ENCODE measurements at places on chromosomes 7 and 10.
A peak's percentile ranks its signal among the peaks of the same experiment; 100 is the strongest.

DNA sequence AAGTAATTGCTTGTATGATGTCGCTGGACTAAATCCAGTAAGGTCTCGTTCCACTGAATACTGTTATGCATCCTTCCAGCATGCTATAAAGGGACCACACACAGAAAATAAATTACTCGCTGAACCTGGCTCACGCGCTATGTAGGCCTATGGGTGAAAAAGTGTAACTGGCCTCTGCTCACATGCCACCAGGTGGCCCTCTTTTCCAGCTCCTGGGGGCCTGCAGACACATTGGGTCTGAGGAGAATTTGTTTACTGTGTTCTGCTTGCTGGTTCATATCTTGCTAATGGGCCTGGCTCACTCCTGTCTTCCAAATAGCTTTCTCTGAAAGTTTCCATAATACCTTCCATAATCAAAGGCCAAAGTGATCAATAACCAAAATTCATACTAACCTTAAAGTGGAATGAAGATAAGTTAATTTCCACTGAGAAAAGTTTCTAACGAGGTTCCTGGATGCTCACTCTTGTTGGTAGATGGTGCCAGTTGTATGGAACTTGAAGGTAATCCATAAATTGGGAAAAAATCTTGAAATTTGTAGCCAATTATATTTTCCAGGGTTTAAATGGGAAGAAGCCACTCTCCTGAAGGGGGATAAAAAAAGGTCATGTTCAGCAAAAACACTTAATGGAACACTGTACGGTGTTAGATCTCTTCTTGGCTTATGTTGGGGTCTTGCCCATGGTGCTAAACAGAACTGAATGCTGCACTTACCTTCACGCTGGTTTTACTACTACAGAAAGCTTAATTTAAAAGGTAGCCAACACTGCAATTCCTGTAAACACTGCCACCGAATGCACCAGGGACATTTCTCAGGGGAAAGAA lies 27.0 kb upstream of the ZPBP start:
- no peak for DNase-seq

DNA sequence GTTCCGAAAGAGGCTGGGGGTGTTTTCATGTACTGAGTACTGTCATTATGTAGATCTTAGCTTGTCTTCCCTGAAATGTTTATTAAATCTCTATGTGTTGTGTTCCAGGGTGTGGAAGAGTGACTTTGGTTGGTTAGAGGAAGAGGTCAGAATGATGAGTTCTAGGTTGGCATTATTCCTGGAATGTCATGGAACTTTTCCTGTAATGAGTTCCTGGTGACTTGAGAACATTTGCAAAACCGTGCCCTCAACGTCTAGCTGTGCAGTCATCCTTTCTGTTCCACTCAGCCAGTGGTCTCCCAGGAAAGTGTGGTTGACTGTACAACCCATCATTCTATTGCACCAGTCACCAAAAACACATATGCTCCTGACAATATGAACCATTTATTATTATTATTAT lies 129.6 kb downstream of the BICC1 start:
- DNase-seq: peak; percentile 67

DNA sequence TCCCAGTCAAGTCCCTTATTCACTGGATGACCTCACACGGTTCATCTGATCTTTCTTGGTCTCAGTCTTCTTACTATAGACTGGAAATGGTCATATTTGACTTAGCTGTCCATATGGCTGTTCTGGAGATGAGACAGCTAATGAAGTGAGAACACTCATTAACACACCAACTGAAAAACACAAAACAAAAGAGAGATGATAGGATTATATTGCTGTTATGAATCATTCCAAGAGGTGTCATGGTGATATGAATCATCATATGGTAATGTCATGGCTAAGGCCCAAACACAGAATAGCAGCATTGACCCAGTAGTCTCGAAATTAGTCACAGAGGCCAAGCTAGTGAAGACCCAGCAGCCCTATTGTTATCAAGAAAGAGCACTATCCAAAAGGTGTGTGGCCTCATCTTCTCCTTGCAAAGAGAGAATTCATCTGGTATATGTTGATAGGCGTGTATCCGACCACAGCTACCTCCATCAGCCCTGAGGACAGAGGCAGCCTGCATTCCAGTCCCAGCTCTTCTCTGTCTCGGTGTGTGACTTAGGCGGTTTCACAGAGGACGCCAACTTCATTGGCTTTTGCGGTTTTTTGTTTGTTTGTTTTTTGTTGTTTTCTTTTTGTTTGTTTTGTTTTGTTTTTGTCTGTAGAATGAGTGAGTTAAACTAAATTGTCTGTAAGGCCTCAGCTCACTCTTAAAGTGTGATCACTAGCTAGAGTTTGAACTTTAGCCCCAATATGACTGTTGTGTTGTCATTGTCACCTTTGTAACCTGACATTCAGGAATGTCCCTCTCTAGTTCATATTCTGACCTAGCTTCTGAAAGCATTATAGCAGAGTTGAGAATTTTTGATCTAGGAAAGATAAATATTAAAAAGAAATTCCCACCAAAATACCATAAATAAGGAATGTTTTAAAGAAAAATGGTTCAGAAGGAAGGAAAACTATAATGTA lies 97.4 kb upstream of the PDCD4 start:
- peak; percentile 90 for DNase-seq

DNA sequence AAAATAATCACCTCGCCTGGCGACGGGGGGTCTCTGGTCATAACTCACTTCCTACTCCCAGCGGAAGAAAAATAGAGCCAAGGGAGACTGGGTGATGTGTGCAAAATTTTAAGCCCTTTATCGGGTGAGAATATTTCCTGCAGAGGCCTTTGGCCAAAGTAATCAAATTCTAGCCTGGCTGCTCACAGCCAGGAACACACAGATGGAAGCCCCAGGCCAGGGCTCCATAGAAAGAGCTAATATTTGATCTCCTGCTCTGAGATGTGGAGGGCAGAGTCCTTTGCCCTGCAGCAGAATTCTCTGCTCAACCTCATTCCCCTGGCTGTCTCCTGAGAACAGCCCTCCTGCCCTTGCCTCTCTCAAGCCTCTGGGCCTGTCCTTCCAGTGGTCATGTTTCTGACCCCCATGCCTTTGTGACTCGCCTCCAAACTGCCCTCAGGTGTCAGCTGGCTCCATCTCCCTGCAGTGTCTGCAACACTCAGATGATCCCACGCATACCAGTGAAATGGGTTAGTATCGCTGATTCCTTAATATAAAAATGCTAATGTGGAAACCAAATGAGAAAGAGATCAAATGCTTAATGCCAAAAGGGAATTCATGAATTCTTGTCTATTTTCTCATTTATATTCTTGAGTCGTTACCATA lies 34.5 kb downstream of the FRMD4A start:
- peak; percentile 8 for DNase-seq

DNA sequence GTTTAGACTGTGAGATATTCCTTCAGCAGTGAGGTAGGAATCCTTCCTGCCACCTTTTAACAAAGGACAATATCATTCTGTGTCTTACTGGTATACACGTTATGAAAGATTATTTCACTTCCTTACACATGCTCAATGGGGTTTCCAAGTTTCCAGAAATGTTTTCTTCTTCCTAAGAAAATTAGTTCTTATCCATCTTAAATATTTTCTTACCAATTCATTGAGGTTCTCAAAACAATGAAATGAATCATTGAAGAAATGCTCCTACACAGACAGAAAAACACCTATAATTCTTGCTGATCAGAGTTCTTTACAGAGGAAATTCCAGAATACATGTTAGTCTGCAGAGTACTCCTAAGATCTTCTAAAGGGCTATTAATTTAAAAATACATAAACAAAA lies 51.4 kb upstream of the SEC61G start:
- DNase-seq: no peak

DNA sequence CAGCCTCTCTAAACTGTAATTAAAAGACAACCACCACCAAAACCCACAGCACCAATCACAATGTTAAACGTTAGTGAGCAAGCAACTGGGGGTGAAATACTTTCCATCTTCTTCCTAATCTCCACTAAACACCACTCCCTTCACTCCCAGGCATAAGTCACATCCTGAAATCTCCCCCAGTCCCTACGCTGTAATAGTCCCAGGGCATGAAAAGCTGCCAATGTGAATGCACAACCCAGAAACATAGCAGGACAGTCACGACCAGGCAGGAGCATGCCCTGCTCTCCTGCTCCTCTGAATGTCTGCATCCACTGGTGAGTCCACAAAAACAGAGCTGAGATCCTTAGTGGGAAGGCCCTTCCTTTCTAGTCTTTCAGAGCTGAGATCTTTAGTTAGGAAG lies 288.9 kb downstream of the PARD3 start:
- peak; percentile 92 for DNase-seq

DNA sequence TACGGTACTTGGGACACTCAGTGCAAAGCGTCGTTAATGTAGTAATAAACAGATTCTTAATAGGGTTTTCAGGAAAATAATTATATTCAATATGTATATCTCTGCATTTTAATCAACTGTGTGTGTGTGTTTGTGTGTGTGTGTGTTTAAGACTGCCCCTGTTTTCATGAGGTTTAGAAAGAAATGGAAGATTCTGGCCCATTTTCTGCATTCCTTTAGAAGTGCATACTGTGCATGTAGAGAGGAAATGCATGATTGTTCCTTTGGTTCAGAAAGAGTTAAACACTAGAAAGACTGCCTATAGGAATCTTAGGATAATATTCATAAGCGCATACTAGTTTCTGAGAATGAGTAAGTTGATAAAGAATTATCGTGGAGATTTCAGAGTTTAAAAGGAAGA lies 975 bp downstream of the CNTNAP2 start:
- no peak for DNase-seq

DNA sequence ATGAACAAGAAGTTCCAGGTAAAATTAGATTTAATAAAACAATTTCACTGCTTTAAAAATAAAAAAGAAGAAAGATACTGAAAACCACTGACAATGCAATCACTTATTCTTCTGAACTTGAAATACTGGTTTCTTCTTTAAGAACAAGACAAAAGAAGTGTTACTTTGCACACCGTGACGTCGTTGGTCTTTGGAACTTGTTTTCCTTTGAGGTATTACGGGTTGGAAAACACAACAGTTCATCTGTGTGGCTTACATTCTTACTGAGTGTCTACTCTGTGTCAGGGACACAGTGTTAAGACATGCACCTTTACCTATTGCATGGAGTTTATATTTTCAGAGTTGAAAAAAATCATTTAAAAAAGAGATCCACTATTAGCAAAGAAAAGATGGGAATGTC lies 41.3 kb upstream of the UCN3 start:
- DNase-seq: no peak

DNA sequence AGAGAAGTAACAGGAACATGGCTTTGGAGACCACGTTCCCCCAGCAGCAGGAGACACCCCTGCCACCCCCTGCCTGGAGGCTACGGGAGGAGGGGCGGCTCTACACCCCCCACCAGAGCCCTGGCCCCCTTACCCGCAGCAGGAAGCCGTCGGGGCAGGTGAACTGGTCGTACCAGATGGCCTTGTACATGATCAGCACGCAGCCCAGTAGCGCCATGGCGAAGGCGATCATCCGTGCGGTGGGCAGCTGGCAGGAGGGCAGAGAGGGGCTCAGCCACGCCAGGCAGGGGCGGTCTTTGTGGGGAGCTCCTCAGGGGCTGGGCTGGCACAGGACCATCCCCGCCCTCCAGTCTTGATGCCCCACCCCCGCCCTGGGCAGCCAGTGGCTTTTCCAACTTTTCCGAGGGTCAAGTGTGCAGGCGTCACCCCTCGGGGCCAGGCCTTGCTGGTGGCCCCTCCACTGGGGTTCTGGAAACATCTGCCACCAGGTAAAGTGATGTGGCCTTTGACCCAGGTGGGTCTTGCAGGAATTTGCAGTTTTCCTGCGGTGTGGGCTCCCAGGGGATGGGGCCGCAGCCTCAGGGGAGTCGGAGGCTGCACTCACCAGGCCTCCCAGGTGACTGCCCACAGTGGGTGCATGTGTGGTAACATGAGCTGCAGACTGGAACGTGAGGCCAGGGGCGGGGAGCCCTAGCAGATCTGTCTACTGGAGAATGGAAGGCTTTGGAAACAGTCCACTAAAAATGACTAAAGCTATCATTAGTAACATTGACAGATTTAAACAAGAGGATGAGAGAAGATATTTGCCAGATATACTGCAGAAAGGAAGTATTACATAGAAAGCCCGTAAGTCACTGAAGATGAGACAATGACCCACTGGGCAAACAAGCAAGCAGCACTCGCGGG lies 9.7 kb downstream of the CALY start:
- DNase-seq: peak; percentile 64

DNA sequence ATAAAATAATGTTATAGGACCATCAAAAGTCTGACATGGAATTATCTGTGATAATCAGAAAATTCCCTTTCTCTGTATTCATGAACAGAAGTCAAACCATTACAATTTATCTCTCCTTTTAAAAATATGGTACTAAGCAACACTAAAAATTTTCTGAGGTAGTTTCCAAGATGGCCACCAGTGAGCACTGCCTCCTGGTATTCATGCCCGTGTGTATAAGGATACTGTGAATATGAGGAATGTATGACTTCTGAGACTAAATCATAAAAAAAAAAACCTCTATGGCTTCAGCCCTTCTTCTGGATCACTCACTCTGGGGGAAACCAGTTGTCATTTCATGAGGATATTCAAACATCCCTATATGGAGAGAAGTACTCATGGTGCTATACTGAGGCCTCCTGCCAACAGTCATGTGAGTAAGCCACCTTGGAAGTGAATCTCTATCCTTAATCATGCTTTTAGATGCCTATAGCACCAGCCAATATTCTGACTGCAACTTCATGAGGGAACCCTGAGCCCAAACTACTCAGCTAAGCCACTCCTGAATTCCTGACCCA lies 41.1 kb downstream of the SIRT1 start:
- no peak for DNase-seq

GRCh38 chr7:117686311-117686935 lies 186.8 kb downstream of the CTTNBP2 start:
- no peak for DNase-seq

DNA sequence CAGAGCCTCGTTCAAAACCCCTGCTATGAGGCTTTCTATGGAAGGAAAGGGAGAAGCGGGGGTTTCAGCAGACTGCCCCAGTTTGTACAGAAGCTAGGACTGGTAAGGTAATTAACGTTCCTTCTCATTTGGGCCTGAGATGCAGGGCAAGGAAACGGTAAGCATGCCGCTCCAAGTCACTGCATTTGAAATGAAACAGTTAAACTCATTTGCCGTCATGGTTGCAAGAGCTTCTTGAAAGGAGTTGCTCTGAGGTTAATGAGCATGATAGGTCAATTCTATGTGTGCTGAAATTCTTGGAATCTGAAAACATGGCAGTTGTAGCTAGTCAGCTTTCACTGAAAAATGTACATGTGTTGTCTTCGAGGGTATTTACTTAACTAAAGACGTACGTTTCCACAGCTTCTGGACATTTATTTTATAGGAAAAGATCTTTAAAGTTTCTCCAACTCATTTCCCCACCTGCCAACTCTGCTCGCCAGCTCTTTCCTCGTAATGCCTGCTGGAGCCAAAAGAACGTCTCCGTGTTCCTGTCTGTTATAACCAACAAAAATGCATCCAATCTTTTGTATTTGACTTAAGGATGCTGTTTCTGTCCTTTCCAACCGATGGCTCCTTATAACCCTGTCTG lies 73.3 kb downstream of the ADAM12 start:
- DNase-seq: no peak

- no peak for DNase-seq
Observed at GRCh38 chr10:101388676-101389276, 34.8 kb downstream of the BTRC start.

DNA sequence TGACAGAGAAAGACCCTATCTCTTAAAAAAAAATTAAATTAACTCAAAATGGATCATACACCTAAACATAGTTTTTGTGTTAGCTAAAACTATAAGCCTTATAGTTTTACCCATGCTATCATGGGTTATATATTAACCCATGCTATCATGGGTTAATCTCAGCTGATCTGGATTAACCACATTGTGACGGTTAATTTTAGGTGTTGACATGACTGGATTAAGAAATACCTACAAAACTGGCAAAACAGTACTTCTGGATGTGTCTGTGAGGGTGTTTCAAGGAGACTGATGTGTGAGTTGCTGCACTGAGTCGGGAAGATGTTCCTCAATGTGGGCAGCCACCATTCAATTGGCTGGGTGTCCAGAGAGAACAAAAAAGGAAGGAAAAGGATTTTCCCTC lies 44.3 kb upstream of the FXYD4 start:
- no peak for DNase-seq

Measured in A172 (cell line).